ENCODE measurements at places on chromosomes 5 and 9.

GRCh38 chr9:27599102-27599869 is 26.0 kb upstream of the C9orf72 start:
- DNase-seq, result no peak

- DNase-seq, result no peak
Observed at GRCh38 chr5:79576606-79577289, 35.5 kb upstream of the TENT2 start.

DNA sequence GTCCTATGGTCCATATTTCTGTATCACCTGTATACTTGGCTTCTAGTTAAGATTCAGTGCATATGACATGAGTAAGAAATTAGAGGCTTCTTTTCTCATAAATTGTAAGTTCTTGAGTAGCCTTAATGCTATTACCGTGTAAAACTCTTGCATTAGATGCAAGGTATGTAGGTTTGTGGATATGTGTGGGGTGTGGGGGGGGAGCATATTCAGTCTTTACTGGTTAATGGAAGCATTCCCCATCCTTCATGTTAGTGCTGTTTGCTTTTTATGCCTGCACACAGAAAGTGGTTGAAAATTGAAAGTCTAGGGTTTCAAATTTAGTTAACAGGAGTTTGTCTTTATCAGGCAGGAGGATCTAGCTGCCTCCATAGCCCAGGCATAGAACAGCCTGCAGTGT is 16.1 kb downstream of the RAI14 start:
- no peak for DNase-seq

DNA sequence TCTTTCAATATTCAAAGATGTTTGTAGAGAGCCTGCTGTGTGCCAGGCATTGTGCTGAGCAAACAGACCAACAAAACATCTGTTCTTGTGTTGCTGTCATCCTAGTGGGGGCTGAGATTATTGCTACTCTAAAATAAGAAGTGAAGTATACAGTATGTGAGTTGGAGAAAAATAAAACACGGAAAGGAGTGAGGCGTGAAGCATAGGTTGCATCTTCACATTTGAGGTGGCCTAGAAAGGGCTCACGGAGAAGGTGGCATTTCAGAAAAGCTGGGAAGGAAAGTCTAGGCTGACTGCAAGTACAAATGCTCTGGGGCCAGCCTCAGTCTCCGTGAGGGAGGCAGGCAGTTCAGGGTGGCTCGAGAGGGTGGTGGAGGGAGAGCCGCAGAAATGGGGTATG is 80.3 kb downstream of the CSNK1A1 start:
- no peak for DNase-seq

- no peak for DNase-seq
Observed at GRCh38 chr5:148848393-148849031, 22.1 kb downstream of the ADRB2 start.

DNA sequence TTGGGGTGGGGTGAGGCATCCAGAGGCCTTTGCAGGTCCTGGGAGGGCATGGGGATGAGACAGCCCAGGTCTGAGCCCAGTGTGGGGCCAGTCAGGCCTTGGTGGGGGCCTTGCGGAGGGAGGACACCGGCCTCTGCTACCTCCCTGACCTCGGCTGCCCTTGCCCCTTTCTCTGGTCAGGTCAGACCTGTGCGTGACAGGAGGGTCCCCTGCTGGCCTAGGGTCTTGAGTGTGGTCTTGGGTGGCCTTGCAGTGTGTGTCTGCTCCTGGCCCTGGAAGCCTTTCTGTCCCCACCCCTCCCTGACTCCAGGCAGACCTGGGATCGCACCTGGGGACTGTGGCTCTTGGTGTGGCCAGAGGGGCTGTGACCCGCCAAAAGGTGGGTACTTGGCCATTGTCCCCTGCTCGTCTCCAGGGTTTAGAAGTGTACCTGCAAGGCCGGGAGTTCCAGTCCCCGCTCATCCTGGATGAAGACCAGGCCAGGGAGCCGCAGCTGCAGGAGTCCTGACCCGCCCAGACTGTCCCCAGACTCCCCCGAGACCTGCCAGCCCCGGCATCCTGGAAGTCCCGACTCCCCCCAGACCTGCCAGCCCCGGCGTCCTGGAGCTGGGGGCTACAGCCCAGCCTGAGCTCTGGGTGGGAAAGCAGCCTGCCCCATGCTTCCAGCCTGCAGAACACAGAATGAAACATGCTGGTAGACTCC is 4.4 kb upstream of the MAN1B1 start:
- DNase-seq, result no peak

- DNase-seq, result no peak
Observed at GRCh38 chr5:142798099-142798770, 28.1 kb downstream of the ARHGAP26 start.

- peak; percentile 35 for DNase-seq
Observed at GRCh38 chr9:75185585-75186170, 97.4 kb downstream of the OSTF1 start.

DNA sequence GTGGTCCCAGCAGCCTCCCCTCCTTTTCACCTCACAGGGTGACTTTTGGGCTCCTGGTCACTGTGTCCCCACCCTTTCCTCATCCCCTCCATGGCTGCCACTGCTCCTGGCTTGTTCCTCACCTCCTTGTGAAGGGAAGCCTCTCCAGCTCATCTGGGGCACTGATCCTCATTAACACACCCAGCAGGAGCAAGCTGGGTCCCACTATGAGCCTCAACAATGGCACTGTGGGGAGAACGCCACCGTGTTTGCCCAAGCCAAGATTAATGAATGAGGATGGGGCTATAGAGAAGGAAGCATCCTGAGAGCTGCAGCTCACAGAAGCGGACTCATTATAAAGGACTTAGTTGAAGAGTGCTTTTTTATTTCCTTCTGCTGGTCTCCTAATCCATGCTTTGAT is 118.4 kb downstream of the MARCHF11 start:
- no peak for DNase-seq

DNA sequence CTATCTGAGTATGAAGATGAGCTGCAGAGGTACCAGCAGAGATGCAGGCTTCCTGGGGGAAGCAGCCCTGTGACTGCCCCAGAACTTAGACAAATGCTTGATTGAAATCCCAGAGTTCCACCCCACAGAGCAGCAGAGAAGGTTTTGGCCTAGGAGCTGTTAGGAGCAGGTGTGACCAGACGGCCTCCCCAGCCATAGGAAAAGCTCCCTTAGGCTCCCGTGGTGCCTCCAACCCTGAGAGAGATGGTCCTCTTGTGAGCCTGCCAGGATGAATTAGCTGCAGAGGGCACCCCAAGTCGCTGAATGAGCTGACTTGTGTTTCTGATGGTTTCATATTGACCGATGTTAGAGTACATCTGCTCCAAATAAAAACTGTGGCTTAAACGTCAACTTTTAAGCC is 22.1 kb downstream of the NTRK2 start:
- no peak for DNase-seq

DNA sequence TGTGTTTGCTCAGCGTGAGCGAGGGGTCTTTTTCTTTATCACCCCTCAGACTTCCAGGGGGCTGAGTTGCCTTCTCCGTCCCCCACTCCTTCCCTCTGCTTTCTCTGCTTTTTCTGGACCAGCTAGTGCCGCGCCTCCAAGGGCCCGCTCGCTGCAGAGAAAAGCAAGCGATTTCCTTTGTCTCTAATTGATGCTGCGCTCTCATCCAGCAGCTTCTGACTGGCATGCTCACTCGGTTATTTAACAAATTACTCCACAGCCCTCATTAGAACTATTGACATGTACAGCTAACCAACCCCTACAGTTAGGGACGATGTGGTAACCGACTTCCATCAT is 288.0 kb downstream of the ELAVL2 start:
- DNase-seq, result no peak

DNA sequence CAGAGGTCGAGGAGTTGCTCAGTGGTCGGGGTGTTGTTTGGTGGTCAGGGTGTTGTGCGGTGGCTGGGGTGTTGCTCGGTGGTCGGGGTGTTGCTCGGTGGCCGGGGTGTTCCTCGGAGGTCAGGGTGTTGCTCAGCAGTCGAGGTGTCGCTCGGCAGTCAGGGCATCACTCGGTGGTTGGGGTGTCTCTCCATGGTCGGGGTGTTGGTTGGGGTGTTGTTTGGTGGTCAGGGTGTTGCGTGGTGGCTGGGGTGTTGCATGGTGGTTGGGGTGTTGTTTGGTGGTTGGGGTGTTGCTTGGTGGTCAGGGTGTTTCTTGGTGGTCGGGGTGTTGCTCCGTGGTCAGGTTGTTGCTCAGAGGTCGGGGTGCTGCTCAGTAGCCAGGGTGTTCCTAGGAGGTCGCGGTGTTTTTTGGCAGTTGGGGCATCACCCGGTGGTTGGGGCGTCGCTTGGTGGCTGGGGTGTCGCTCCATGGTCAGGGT is 11.0 kb upstream of the GPSM1 start:
- DNase-seq, result no peak

GRCh38 chr9:73183917-73184861 is 32.5 kb downstream of the ANXA1 start:
- DNase-seq, result peak; percentile 57

DNA sequence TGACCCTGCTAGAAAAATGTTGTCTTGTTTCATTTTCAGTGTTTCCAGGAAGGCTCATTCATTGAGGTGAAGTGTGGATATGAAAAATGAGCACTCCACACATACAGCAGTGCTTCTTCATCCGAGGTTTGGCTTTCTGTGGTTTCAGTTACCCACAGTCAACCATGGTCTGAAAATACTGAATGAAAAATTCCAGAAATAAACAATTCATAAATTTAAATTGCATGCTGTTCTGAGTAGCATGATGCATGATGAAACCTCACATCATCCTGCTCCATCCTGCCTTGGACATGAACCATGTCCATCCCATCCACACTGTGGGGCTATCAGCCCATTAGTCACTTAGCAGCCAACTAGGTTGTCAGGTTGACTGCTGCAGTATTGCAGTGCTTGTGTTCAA is 10.4 kb upstream of the SLC45A2 start:
- DNase-seq, result no peak

DNA sequence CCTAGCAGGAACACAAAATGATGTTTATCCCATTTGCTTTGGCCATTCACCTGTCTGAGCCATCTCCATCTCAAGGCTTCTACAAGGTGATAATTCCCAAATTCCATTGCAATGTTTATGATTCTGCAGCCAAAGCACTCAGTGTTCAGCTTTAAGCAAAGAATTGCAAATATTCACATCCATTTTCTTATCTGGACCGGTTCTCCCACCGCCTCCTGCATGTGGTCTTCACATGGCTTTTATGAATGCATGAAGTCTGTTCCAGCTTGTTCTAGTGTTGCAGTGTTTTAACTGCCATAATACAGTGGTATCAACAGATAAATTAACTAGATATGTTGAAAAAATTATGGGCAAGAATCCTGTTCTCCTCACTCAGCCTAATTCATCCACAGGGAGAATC is 443.0 kb upstream of the KLF4 start:
- DNase-seq, result no peak

GRCh38 chr5:76341651-76342334 is 61.3 kb upstream of the IQGAP2 start:
- no peak for DNase-seq

DNA sequence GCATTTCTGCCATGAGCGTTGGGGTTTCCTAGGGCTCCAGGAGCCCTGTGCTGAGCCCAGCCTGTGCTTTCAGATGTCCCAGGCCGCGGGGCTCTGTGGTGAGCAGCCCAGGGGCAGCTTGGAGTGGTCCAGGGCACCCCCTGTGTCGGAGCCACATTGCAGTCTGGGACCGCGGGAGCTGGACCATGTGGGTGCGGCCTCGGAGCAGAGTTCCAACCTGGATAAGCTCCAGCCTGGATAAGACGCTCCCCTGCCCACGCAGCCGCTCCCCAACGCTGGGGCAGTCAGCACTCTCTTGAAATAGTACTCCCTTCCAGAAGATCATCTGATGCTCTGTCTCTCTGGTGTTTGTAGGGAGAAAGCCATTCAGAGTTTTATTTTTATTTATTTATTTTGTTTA is 111.1 kb downstream of the WNK2 start:
- DNase-seq, result no peak

DNA sequence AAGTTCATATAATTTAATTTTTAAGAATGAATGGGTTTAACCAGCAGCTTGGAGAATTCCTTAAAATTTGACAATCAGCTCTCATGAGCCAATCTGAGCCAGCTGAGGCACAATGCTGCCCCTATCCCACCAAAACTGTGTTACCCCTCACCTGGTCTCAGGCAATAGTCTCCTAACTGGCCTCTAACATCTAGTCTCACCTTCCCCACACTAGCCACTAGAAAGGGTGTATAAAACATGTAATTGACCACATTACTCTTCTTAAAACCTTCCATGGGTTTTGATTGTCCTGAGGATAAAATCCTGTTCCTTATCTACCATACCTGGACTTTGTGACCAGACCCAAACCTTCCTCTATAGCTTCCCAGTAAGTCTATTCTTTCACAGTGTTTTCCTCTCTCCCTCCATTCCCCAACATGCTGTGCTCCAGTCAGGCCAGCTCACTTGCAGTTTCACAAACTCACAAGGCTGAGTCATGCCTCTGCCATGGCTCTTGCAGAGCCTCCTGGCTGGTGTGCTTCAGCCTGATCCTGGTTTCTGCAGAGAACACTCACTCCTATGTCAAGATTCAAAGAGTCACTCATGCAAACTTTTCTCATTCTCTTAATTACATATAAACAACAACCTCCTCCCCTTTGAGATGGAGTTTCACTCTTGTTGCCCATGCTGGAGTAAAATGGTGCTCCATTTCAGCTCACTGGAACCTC is 16.0 kb upstream of the ZCCHC7 start:
- peak; percentile 56 for DNase-seq

DNA sequence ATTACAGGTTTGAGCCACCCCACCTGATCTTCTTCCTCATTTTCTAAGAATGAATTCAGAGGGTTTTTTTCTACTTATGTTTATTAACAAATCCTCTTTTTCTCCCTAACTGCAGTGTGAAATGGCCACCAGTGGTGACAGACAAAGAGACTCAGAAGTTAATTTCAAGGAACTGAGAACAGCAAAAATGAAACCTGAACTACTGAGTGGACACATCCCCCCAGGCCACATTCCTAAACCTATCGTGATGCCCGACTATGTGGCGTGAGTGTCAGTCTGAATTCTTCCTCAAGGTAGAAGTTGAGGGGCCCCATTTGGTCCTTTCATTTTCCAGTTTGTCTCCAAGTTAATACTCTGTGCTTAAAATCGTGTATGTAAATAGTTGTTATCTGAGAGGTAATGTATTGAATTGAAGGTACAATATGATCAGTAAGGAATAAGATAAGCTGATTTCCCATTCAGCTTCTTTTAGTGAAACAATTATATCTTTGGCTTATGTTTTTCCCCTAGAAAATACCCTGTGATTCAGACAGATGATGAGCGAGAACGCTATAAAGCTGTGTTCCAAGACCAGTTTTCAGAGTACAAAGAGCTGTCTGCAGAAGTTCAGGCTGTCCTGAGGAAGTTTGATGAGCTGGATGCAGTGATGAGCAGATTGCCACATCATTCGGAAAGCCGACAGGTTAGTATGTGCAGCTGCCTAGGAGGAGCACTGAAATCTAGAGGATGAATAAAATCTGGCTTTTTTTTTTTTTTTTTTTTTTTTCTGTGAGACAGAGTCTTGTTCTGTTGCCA is 17.7 kb downstream of the MARVELD2 start:
- no peak for DNase-seq

GRCh38 chr9:135002336-135002735 is 84.6 kb upstream of the FCN1 start:
- DNase-seq, result no peak

DNA sequence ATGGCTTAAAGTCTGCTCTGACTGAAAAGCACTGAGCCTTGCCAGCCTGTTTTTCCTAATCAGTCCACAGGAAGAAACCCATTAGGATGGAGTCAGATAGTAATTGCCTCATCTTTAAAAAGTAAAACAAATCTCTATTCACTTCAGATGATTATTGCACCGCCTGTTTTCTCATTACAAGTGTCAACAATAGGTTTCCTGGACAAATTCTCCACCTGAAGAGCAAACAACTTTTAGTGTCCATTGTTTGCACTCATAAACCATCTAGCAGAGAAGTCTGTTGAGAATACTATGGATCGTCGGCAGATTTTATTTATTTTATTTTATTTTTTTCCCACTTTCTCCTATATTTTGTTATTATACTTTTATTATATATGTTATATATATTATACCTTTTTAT is 20.3 kb downstream of the C5orf63 start:
- DNase-seq, result no peak

All from ACHN (cell line).